ENCODE measurements at places on chromosomes 12 and 14.

GRCh38 chr12:14191612-14192011 lies 173.9 kb upstream of the ATF7IP start:
- no peak for DNase-seq

- no peak for DNase-seq
Observed at GRCh38 chr12:132923356-132923909, 32.7 kb downstream of the ZNF605 start.

GRCh38 chr14:52043690-52044089 lies 25.2 kb downstream of the NID2 start:
- no peak for DNase-seq

DNA sequence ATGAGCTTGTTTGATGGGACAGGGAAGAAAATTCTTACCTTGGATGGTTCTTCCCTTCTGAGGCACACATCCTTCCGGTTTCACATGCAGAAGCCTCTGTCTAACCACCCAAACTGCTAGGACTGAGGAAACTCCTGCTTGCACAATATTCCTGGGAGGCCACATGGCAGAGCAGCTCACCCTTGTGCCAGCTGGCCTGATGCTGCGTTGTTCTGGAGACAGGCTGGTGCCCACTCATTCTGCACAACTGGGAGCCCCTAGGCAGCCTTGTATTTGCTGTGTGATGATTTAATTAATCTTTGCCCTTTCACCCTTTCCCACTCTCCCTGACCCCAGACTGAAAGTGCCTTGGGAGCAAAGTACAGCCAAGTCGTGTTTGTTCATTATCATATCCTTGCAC lies 130.8 kb downstream of the RTN1 start:
- no peak for DNase-seq

DNA sequence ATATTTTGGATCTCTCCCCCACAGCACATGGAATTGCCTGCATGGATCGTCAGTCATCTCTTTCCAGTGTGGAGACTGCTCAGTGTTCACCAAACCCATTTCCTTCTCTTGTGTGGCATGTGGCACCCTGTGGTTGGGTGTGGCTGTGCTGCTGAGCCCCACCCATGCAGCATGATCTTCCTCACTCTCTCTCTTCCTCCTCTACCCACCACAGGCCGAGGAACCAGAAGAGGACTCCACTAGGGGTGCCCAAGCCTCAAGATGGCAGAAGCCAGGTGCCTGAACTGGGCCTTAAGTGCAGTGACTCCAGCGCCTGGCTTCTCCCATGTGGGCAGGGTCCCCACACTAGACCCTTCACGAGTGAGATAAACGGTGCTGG lies 66.8 kb upstream of the GPR68 start:
- DNase-seq: peak; percentile 25

DNA sequence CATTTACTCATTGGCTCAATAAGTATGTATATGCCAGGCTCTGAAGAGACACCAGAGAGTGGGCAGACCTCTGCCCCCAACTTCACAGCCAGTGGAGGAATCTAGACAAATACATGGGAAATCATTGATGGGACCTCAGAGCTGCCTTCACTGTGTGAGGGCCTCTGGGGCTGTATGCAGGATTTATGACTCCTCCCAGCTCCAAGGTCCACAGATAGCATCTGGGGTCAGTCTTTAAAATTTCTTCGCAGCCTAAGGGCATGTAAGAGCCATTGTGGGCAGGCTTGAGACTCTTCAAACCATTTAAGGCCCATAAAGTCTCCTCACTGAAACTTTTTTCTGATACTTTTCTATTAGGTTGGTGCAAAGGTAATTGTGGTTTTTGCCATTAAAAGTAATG lies 125.5 kb downstream of the SPTSSA start:
- no peak for DNase-seq

GRCh38 chr14:56390859-56391258 lies 188.7 kb upstream of the TMEM260 start:
- no peak for DNase-seq

GRCh38 chr12:80373666-80374065 lies 70.4 kb upstream of the PTPRQ start:
- no peak for DNase-seq

- DNase-seq: no peak
Observed at GRCh38 chr14:57087841-57088240, 180.9 kb downstream of the EXOC5 start.
